Caki2 (cell line): ENCODE measurements at places on chromosomes 4 and X. TPM values are rescaled to one million over a fixed set of nuclear protein-coding genes. Genes with fewer than 3 reads are reported as not detected.
A peak's percentile ranks its signal among the peaks of the same experiment; 100 is the strongest.

The PF4V1 gene
- total RNA-seq: not detected in 2 replicates

The GASK1B gene
- total RNA-seq: 44.9 and 84.5 TPM in 2 replicates

The TAF7L gene
- total RNA-seq: not detected in 2 replicates

- DNase-seq: peak; percentile 53
Measured at GRCh38 chrX:24259544-24260240, 54.2 kb downstream of the SUPT20HL2 start.

DNA sequence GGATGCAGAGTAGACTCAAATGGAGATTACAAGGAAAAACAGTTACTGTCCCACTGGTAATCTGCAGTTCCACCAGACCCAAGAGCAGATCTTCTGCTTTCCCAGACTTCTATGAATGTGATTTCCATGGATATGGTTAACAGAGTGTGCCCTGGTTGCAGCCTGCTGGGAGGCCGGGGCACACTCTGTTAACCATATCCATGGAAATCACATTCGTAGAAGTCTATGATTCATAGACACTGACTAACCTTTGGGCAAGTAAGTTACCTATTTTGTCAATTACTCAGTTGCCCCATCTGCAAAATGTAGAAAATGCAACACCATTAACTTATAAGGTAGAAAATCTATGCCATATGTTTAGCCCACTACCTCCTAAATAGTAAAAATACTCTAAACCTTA, 443.1 kb upstream of the PITX2 start:
- peak; percentile 58 for DNase-seq

DNA sequence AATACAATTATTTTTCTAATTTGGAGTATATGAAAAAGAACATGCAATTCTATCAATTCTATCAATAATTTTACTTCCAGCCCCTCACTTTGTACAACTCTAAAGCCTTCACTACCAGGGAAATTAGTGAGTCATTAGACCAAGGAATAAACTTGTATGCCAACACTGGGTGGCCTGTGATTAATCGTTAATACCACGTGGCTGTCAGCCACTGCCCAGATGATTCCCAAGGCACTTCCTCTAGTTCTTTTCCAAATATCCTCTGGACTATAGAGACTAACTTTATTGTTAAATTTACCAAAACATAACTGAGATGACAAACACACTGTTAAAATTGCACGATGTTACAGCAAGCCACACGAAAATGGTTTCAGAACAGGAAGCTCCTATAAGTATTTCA, 45.7 kb downstream of the MID1 start:
- peak; percentile 44 for DNase-seq

GRCh38 chr4:4687935-4688727, 146.3 kb upstream of the STX18 start:
- DNase-seq: no peak

The PLAC8 gene
- total RNA-seq: not detected in 2 replicates

The LINC00632 gene
- total RNA-seq: 26.1 and 31.3 TPM in 2 replicates

DNA sequence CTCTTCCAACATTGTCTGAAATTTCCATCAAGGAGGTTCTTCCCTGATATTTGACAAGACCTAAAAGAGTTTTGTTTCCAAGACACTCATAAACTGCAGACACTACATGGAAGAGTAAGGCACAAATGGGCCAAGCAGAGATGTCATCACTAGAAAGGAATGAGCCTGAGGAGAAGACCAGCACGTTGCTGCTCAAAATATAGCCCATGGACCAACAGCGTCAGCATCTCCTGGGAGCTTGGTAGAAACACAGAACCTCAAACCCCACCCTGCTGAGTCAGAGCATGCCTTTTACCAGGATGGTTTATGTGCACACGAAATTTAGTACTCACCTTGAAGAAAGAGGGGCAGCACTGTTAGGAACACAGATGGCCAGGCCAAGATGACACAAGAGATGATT, 128.7 kb upstream of the MID1 start:
- no peak for DNase-seq

The UVSSA gene
- total RNA-seq: 8.9 and 9.1 TPM in 2 replicates

GRCh38 chrX:22520128-22520828, 247.6 kb downstream of the CBLL2 start:
- peak; percentile 19 for DNase-seq

DNA sequence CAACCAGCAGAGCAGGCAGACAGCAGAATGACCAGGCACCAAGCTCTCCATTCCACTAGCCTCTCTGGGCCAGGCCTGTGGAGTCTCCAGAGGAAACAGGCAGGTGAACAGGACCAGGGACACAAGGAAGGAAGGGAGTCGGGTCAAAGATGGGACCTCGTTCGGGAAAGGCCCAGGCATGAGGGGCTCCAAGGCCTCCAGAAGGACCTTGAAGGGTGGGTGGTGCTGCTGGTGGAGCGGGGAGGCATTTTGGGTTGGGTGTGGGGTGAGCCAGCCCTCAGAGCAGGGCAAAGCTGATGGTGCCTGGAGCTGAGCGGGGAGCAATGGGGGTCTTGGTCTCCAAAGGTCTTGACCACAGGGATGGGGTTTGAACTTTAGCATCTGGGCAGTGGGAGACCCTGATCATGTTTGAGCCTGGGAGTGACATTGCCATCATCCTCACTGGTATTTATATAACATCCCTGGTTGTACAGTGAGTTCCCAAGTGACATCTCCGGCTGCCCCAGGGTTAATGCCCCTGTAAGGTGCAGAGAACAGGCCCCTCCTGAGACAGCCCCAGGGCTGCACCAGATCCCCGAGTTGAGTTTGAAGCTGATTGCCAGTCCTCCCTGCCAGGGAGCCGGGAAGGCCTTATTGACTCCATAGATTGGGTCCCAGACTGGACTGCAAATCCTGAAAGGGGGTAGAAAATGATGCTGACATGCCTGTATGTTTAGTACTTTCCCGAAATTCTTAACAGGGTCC, 52.7 kb downstream of the PSAPL1 start:
- DNase-seq: no peak

- no peak for DNase-seq
Measured at GRCh38 chr4:4490816-4491215, 51.0 kb downstream of the STX18 start.

- DNase-seq: no peak
Measured at GRCh38 chrX:110462957-110463356, 104.3 kb downstream of the RTL9 start.

The ELF4 gene
- total RNA-seq: 12.5 and 16.0 TPM in 2 replicates

DNA sequence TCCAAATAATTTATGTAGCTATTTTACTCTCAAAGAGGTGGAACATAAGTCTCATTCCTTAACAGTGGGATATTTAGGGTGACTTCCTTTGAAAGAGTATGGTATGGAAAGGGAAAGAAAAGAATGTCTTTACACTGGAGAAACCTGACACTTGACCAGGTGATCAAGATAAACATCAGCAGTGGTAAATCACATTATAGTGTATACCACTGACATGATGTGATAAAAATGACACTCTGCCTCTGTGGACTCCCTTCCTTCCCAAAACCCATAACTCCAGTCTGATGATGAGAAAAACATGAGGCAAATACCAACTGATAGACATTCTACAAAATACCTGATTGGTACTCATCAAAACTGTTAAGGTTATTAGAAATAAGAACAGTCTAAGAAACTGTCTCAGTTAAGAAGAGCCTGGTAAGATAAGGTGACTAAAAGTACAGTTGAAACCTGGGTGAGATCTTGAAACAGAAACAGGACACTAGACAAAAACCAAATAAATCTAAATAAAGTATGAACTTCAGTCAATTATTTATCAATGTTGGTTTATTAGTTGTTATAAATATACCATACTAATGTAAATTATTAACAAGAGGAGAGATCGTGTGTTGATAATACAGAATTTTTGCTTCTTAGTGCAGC, 144.2 kb upstream of the PCDH18 start:
- no peak for DNase-seq

DNA sequence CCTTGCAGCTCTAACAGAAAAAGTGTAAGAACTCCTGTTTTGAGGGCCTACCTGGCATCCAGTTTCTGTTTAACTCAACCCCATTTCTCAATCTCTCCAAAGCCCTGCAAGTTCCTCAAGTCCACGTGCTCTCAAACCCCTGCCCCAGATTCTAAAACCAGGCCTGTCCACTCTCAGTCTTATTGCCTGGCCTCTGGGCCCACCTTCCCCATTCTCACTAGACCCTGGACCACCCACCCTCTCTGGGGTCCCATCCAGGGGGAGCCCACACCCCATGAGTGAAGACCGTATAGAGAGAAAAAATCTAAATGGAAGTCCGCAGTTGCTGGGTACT, 58.3 kb downstream of the TLR10 start:
- no peak for DNase-seq

The COL25A1 gene
- not detected in 2 replicates for total RNA-seq

DNA sequence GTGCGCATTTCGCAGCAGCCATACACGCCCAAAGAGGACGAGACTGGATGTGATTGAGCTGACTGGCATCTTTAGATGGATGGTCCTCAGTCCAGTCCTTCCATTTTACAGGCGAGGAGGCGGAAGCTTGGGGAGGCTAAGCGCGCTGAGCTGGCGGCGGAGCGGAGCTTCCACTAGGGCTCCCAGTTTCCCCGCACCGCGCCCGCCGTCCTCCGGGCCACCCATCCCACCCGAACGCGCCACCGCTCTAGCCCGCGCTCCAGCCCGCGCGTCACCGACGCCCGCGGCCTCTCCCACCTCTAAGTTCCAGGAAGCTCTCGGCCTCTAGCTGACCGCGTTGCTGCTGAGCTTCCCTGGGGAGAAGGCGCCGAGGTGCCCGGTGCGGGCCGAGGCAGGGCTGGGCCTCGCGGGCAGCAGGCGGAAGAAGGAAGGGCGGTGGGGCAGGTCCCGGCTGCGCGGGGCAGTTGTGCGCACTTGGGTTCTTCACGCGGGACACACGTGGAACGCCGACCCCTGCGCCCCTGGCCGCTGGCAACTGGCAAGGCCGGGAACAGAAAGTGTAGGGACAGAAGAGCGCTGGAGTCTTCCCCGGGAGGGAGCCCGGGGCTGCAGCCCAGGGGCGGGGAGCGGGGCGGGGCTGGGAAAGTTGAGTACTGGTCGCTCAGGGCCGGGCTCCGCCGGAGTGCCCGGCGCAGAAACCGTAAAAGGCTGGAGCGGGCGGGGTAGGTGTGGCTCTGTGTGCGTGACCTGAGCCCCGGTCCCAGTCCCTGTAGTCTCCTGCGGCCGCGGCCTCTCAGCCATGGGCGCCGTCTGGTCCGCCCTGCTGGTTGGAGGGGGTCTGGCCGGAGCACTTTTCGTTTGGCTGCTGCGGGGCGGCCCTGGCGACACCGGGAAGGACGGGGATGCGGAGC, at the start of gene STBD1:
STBD1 (plus strand) TSS at position 763 of the 911 bp plus-strand sequence; CDS start at position 800, 37 bp downstream.
- DNase-seq: peak; percentile 81

- DNase-seq: no peak
Measured at GRCh38 chr4:12172198-12172973, 743.7 kb upstream of the HS3ST1 start.

DNA sequence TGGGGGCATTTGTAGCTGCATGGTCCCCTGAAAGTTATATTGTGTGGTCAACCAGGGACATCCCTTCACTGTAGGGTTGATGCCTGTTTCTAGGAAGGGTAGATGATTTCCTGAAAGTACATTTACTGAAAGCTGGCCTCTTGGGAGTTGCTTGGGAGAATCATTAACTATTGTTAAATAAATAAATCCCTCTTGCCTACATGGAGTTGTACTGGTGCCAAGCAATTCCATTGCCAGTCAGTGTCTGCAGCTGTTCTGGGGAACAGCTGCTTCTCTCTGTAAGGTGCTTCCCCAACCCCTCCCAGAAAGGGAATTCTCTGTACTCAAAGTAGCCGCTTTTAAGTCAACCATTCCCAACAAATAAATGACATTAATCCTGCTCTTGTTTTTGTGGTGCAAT, 51.1 kb downstream of the C4orf51 start:
- DNase-seq: peak; percentile 81

DNA sequence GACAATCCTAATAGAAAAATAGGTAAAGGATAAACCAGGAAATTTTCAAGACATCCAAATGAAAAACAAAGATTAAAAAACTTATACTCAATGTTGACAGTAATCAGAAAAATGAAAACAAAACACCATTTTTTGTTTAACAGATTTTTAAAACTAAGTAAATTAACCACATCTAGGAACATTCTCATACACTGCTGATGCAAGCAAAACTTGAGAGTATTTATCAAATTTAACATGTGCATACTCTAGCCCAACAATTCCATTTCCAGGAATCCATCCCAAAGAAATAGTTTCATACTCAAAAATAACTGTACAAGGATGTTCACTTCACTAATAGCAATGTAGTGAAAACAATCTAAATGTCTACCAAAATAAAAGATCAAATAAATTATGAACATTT, 11.5 kb downstream of the ANKRD17 start:
- DNase-seq: no peak

The CXCL5 gene
- 0.67 and 2.7 TPM in 2 replicates for total RNA-seq

The CASP3 gene
- 28.7 and 34.7 TPM in 2 replicates for total RNA-seq

The TEX13D gene
- total RNA-seq: not detected in 2 replicates

The BEX1 gene
- not detected in 2 replicates for total RNA-seq

DNA sequence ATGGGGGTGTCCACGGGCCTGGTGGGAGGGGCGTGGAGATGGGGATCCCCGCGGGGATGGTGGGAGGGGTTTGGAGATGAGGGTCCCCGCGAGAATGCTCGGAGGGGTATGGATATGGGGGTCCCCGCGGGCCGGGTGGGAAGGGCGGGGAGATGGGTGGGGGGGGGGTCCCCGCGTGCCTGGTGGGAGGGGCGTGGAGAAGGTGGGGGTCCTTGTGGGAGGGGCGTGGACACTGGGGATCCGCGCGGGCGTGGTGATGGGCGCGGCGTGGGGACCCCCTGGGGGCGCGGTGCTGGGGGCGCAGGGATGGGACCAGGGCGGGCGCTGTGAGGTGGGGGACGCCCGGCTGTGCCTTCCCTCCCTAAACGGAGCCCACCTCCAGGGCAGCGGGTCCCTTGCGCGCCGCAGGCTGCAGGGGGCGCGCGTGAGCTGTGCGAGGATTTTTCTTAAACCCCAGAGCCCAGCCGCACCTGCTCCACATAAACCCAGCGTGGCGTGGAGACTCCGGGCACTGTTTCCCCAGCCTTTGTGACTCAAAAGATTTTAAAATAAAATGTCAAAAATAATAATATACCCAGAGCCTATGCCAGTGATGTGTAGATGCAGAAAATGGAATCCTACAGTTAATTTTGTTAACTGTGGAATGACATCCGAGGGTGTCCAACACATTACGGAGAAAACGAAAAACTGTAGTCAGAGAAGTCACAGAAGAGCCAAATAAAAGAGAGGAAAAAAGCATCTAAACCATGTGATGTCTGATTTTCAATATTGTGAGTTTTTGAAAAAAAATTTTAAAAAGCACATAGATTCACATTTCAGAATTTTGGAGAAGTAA, 1.5 kb upstream of the ASMTL start:
- DNase-seq: peak; percentile 86

GRCh38 chr4:153114771-153115321, 89.4 kb upstream of the TRIM2 start:
- DNase-seq: peak; percentile 73
